ENCODE measurements at places on chromosomes 1 and 21.

- DNase-seq, result no peak
Observed at GRCh38 chr1:41122148-41122547, 100.6 kb upstream of the SLFNL1 start.

DNA sequence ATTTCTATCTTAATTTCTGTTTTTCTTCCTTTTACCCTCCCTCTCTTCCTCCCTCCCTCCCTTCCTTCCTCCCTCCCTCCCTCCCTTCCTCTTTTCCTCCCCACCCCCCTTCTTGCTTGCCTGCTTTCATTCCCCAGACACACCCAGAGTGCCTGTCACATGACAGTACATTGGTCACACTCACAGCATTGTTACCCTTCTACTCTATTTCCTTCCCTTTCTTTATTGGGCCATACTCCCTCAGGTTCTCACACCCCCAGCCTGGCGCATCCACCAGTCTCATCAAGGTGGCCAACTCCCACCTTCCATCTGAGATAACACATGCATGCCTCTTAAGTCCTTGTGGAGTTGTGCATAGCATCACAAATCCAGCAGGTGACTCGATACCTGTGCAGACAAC is 10.9 kb downstream of the TMPRSS3 start:
- no peak for DNase-seq

DNA sequence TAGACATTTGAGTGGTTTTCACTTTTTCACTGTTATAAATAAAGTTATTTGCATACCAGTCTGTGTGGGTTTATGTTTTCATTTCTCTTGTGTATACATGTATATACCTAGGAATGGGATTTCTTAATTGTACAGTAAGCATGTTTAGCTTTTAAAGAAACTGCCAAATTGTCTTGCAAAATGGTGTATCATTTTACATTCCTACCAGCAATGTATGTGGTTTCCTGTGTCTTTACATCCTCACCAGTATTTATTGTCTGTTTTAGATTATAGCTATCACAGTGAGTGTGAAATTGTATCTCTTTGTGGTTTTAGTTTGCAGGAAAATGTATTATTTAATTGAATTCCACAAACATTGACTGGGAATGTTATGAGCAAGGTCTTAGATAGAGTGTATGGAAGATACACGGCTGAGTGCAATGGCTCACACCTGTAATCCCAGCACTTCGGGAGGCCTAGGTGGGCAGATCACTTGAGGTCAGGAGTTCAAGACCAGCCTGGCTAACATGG is 57.3 kb downstream of the MACF1 start:
- no peak for DNase-seq

- no peak for DNase-seq
Observed at GRCh38 chr1:58896246-58897183, 112.7 kb upstream of the JUN start.

DNA sequence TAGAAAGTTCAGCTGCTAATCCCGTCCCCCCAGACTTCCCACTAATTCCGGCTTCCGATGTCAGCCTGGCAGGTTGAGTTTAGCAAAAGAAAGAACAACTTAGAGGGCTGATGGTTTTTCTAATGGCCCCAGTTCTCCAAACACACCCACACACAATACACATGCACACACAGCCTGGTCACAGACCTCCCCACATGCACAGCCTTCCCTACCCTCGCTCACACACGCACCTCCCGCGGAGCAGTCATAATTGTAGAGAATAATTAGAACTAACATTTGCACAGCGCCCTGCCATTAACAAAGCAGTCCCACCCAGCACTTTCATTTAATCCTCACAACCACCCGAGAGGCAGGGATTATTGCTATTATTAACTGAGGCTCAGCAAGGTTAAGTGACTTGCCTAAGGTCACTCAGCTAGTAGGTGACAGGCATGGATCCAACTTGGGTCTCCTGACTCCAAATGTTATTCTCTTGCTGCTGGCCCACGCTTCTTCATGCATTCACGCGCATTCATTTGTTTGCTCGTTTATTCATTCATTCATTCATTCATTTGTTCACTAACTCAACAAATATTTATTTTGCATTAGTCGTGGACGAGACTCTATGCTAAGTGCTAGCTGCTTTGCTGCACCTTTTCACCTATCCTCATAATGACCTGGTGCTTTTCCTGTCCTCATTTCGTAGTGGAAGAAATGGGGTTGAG is 274.9 kb downstream of the FOXD2 start:
- DNase-seq, result no peak

GRCh38 chr1:151715726-151716404 is 738 bp downstream of the CELF3 start:
- no peak for DNase-seq

GRCh38 chr1:53408013-53408754 is 51.0 kb upstream of the DMRTB1 start:
- no peak for DNase-seq

- no peak for DNase-seq
Observed at GRCh38 chr1:30665216-30666010, 58.0 kb downstream of the MATN1 start.

DNA sequence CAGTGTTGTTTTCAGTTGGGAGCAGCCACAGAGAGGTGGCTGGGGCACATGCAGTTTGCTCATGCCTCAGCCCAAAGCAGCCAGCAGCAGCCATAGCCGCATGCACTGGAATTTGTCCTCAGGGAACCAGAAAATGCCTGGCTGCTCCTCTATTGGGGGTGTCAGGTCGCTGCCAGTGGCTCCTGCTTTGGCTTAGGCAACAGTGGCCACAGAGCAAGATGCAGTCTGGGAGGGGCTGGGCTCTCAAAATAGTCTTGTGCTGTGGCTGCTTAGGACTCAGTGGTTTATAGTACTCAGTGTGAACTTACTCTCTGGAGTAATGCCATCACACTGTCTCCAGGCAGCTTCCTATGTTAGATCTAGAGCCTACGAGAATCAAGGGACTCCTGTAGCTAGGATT is 25.0 kb downstream of the CD55 start:
- DNase-seq, result no peak

- no peak for DNase-seq
Observed at GRCh38 chr21:44734026-44734745, 22.8 kb upstream of the TSPEAR start.

GRCh38 chr1:191892716-191893115 is 265.5 kb upstream of the RGS18 start:
- no peak for DNase-seq

- no peak for DNase-seq
Observed at GRCh38 chr1:15427280-15427666, 11.0 kb upstream of the CTRC start.

DNA sequence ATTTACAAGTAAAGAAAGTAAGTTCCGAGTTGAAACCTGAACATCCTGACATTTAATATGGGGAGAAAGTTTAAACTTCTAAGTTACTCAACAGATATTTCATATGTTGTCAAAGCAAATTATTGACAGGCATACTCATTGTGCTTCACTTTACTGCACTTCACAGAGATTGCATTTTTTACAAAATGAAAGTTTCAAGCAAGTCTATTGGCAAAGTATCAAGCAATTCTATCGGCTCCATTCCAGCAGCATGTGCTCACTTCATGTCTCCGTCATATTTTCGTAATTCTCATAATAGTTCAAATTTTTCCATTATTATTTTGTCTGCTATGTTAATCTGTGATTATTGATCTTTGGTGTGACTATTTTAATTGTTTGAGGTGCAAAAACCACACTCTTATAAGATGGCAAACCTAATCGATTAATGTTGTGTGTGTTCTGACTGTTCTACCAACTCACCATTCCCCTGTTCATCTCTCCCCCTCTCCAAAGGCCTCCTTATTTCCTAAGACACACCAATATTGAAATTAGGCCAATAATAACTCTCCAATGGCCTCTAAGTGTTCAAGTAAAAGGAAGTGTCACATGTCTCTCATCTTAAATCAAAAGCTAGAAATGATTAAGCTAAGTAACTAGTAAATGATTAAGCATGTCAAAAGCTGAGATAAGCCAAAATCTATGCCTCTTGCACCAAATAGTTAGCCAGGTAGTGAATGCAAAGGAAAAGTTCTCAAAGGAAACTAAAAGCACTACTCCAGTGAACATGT is 68.2 kb upstream of the BCL9 start:
- no peak for DNase-seq

- DNase-seq, result no peak
Observed at GRCh38 chr1:160753594-160753993, 14.5 kb downstream of the SLAMF7 start.

DNA sequence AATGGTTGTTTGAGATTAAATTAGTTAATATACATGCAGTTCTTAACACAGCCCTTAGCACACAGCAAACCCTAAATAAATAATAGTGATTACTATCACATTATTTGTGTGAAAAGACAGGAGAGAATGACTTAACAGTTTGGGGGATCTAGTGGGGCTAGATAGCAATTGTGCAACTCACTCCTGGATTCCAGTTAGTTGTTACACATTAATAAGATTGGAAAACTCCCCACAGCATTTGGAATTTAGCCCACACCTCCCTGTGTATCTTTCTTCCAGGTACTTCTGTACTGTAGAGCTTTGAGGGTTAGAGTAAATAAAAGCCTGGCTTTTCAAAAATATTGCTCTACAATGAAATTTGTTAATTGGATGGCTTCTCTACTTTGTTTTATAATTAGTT is 93.2 kb downstream of the KCTD3 start:
- no peak for DNase-seq

GRCh38 chr1:215669806-215670491 is 102.8 kb downstream of the KCTD3 start:
- no peak for DNase-seq

GRCh38 chr1:223678841-223679240 is 13.3 kb upstream of the CAPN8 start:
- DNase-seq, result no peak

DNA sequence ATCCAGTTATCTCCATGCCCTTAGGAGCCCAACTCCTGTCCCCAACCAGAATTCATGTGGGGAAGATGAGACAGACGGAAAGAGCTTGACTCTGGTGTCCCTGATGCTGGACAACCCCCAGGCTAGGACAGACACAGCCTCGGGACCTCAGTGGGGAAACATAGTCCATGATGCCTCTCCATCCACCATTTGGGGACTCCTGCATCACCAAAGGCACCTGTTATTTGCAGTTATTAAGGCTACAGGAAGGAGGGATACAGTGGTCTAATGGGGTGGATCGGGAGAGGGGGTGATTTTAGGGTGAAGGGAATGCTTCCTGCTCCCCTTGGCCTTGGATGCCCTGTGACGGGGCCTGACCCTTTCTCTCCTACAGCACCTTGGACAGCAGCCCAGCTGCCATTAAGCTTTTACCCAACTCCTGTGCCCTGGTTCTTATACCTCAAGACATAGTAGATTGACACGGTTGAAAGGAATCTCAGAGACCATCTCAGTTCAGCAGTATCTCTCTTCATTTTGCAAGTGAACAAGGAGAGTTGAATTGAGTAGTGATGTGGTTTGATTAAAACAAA is 111.6 kb downstream of the MATN1 start:
- DNase-seq, result no peak

GRCh38 chr1:226884966-226885820 is 14.8 kb downstream of the PSEN2 start:
- no peak for DNase-seq

GRCh38 chr1:40379785-40380452 is 6.4 kb downstream of the SMAP2 start:
- DNase-seq, result no peak

GRCh38 chr1:112251766-112252506 is 144.1 kb upstream of the CTTNBP2NL start:
- no peak for DNase-seq

DNA sequence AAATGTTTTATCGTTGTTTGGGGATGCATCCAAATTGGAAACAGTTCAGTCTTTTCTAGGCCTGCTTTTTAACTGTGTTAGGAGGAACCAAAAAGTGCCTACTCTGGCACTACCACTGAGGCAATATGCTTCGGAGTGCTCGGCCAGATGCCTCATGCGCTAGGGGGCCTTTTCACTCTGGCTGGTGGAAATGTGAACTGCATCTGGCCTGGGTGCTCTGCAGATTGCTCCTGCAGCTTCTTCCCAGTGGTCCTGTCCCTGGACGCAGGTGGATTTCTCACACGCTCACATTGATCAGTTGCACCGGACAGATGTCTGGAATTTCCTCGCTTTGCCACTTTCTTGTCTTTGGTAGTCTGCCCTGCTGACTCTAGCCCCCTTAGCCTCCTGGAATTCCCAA is 330.2 kb upstream of the FMN2 start:
- DNase-seq, result no peak

GRCh38 chr21:35222541-35222941 is 173.4 kb upstream of the RUNX1 start:
- no peak for DNase-seq

DNA sequence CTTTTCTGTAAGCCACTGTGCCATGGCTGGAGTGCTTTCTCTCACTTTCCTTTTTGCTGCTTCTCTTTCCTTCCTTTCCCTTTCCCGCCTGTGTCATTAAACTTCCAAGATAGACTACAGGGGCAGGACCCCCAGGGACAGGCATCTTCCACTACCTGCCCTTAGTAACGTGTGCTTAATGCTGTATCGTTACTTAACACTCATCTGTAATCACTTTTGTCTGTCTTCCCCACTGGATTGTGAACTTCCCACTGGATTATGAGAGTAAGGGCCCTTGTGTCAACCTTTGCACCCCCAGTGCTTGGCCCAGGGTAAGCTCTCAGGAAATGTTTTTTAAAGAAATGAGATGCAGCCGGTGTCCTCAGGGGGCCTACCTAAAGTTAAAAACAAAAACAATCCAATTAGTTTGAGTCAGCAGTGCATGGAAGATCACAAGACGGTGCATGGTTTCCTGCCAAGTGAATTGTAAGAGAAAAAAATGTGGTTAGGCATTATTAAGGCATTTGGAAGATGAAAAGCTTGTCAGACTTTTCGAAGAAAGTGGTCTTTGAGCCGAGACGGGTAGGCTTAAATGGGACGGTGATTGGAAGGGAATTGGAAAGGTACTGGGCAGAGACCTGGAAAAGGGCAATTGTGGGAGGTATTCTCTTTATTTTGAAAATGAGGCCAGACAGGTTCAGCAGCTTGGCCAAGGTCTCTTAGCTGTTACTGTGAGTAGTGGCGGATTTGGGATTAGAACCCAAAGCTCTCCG is 958 bp downstream of the LYPLAL1 start:
- DNase-seq, result no peak

GRCh38 chr1:169113613-169114119 is 7.2 kb downstream of the ATP1B1 start:
- DNase-seq, result no peak

DNA sequence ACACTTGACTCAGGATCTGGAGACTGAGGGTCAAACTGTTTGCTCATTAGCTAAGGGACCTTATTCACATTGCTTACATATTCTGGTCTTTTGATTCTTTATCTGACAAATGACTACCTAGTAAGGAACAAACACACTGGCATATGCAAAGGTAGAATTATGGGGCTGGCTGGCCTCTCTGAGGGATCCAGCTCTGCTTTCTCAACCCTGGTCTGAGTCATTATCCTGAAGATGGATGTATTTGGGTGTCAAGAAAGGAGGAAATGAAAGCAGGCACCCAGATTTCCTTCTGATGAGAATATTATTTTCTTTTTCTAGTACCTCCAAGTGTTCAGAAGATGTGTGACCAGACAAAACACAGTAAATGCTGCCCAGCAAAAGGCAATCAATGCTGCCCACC is 6.0 kb downstream of the SMCP start:
- no peak for DNase-seq

DNA sequence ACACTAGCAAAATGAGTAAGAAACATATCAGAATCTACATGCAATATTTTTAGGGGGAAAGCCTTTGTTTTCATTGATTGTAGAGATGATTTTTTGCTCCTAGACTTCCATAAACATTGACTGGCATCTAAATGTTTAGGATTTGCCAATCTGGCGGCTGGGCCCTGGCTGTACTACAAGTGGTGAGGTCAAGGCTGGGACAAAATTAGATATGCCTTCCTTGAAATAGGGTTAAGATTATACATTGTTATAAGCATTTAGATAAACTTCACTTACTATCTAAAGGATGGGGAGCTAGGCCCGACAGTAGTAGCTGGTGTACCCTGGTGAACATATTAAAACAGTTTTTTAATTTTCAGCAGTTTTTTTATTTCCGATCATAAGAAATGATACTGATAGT is 5.2 kb downstream of the NFIA start:
- no peak for DNase-seq
